ENCODE measurements at places on chromosomes 4 and X. TPM values are rescaled to one million over a fixed set of nuclear protein-coding genes. Genes with fewer than 3 reads are reported as not detected.

ASB12 gene
- 0.12 TPM for polyA plus RNA-seq

PPARGC1A gene
- polyA plus RNA-seq, result 2.5 TPM

WNK3 gene
- polyA plus RNA-seq, result 0.15 TPM

DDX53 gene
- polyA plus RNA-seq, result not detected

CAPN6 gene
- polyA plus RNA-seq, result 4.3 TPM

OPRPN gene
- polyA plus RNA-seq, result not detected

CXCL3 gene
- polyA plus RNA-seq, result 63.6 TPM

SRPX2 gene
- polyA plus RNA-seq, result 3.6 TPM

SLC38A5 gene
- 6.5 TPM for polyA plus RNA-seq

Data from adipose tissue (tissue), 3 donors.